ENCODE measurements at places on chromosomes 7 and 10.

DNA sequence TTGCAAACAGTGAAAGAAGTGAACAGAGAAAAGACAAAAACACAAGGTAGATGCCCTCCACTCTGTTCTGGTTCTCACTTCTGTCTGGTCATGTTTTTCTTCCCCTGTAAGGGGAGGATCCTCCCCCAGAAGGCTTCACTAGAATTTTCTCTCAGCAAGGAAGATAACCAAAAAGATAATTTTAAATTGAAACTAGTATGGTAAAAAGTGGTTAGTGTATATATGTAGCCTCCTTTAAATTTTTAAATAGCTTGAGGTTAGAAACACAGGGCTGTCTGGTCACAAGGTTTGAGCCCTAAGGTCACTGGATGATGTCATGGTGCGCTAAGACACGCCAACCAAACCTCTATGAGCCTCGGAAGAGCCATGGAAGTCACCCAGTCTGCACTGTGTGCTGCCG is 5.6 kb upstream of the PKD1L1 start:
- no peak for DNase-seq

GRCh38 chr10:33559105-33559504 is 224.6 kb upstream of the NRP1 start:
- no peak for DNase-seq

DNA sequence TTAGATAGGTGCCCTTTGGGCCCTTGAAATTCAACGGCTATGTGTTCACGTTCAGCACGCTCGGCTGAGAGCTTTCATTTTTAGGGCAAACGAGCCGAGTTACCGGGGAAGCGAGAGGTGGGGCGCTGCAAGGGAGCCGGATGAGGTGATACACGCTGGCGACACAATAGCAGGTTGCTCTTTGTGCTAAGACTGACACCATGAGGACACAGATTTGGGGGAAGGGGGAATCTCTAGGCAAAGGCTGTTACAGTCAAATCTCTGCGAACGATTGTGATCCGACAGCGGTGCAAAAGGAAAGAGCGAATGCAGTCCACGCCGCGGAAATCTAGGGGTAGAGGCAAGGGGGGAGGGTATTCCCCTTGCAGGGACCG is 667 bp downstream of the KLLN start:
- DNase-seq, result no peak

GRCh38 chr7:107661081-107661864 is 645 bp downstream of the SLC26A4 start:
- no peak for DNase-seq

- DNase-seq, result no peak
Measured at GRCh38 chr10:15118615-15119014, 21.5 kb downstream of the RPP38 start.

DNA sequence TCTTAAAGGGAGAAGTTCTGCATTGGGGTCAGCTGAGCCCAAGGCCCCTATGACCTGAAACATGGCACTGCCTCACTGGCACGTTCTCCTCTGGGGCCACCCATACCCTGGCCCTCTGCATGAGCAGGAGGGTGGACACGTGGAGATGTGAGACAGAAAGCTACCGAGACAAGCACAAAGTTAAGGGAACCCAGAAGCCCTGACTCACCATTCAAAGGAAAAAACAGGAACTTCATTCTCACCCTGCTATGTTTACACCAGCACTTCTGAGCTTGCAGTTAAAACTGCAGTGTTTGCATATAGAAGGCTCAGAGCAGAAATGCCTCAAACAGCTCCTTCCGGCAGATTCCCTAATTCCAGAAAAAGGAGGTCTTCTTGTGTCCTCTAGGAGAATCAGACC is 41.7 kb downstream of the DENND11 start:
- DNase-seq, result no peak

GRCh38 chr7:33958104-33958503 is 52.8 kb downstream of the BMPER start:
- DNase-seq, result no peak

- DNase-seq, result no peak
Measured at GRCh38 chr7:77935652-77936348, 137.2 kb downstream of the PHTF2 start.

DNA sequence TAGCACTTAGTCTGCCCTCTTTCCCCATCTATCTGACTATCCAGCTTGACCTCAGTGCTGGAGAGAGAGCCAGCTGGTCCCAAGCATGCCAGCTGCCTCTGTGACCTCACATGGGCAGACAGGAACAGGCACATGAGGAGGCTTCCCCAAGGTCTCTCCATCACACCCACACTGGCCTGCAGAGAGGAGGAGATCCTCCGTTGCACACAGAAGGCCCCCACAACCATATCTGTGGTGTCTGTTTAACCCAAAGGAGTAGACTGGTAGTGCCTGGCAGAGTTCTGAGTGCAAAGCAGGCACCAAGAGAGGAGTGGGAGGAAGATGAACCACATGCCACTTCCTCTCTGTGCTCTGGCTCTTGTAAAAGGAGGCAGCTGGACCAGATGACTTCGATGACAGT is 4.8 kb upstream of the ANK3 start:
- no peak for DNase-seq

DNA sequence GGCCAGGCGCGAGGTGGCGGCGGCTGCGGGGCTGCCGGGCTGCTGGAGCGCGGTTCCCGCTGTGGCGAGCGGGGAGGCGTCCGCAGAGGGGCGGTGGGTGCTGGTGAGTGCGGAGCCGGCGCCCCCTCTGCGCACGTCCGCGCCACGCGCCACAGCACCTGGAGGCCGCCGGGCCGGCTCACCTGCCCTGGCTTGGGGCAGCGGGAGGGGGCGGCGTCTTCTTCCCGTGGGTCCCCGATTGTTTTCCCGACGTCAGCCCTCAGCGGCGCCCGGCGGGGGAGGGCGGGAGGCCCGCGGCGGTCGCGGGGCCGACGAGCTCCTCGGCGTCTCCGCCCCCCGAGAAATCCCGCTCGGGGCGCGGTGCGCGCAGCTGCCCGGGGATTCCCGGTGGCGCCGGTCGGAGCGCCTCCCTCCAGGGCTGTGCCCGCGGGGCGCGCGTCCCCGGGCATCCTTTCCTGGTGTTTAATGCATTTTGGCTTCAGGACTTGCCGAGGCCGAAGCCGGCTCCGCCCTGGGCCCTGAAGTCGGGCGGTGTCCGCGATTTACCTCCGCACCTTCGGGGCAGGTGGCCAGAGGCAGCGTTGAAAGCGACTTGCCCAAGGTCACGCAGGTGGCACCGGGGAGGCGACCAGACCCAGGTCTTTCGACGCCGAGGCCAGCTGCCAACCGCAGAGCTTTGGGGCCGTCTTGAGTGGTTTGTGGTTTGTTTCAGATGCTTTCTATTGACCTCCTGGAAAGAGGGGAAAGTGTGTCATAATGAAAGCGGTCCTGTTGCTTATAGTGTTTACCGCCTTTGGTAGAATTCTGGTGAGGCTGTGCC is 561 bp downstream of the PLEKHA1 start:
- DNase-seq, result peak; percentile 47

GRCh38 chr10:17883621-17884020 is 68.1 kb upstream of the SLC39A12 start:
- peak; percentile 55 for DNase-seq

GRCh38 chr7:157517782-157518513 is 181.1 kb downstream of the DNAJB6 start:
- DNase-seq, result no peak

DNA sequence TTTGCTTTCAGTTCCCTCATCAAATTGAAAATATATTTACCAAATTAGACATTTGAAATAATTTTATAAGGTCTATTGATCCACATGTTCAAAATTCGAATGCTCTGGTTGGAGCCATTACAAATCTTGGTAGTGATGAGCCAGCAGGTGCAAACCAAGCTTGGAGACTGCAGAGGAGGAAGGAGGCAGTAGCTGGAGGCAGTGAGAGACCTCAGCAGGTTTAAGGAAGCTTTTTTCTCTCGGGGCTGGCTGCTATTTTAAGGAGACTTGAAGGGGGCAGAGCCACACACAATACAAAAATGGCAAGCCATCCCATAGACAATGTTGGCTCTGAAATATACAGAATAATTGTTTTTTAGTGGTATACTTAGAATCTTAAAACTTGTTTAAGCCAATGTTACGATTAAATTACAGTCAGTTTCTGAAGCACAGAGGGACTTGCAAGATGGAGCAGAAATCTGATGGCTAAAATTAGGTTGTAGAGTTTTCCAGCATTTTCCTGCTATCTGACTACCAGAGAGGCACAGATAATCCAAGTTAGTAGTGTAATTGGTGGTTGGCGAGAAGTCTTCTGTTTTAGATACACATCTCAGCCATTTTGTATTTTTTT is 185.8 kb downstream of the SNX10 start:
- DNase-seq, result no peak

DNA sequence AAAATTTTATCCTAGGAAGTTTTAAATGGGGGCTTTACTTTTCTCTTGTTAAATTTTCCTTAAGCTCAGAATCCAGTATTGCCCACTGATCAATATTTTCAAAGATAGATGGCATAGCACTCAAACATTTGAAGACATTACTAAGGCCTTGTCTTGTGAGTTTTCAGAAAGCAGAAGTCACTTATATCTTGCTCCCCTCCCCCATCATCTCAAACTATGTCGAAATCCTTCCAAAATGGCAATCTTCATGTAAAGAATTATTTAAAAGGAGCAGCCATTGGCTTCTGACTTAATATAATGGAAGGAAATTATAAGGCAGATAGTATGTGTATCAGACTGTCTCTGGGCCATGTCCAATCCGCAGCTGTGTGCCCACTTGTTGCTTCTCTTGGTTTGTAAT is 553.5 kb upstream of the C7orf33 start:
- no peak for DNase-seq

- no peak for DNase-seq
Measured at GRCh38 chr7:147742301-147742700, 848.3 kb upstream of the C7orf33 start.

DNA sequence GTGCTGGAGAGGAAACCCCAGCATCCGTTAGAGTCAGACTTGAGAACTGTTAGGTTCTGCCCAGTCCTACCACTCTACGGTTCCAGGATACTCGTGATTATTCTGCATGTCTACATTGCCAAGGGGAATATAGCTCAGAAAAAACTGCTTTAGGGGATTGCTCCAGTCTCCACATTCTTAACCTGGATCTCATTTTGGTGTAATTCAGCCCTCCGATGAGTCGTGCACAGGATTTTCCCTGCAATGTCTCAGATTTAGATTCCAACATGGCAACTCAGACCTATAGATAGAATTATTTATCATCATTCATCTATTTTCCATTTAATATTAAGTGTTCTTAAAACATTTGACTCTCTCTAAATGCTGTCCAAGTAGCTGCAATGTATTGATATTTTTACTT is 121.1 kb upstream of the ZEB1 start:
- DNase-seq, result no peak

GRCh38 chr7:152074673-152075072 is 49.2 kb downstream of the GALNT11 start:
- DNase-seq, result no peak

- no peak for DNase-seq
Measured at GRCh38 chr10:50563906-50564305, 59.9 kb downstream of the SGMS1 start.

DNA sequence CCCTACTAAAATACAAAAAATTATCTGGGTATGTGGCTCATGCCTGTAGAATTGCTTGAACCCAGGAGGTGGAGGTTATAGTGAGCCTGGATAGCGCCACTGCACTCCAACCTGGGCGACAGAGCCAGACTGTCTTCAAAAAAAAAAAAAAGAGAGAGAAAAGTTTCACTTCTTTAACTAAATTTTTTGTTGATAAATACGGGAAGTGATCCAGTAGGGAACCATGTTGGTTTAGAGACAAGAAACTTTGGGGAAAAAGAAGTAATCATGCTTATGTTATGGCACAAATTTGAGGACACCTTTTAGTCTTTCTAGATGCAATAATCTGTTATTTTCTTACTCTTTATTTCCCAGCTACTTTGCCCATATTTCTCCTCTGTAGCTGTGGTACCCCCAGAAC is 309.7 kb downstream of the TYW1 start:
- DNase-seq, result no peak

- no peak for DNase-seq
Measured at GRCh38 chr7:137940656-137941518, 61.0 kb downstream of the CREB3L2 start.

DNA sequence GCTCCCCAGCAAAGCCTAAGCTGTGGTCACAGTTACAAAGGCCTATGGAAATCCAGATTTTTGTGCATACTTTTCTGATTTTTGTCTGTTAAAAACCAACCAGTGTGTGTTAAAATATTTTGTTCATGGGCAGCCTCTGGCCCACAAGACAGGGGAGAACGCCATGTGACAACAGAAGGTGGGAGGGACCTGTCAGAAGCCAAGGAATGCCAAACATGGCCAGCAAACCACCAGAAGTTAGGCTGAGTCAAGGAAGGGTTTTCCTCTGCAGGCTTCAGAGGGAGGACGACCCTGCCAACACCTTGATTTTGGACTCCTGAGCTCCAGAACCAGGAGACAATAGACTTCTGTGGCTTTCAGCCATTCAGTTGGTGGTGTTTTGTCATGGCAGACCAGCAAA is 127.3 kb downstream of the CUL2 start:
- DNase-seq, result no peak

- DNase-seq, result no peak
Measured at GRCh38 chr7:92888-93672, 99.3 kb upstream of the FAM20C start.

- DNase-seq, result no peak
Measured at GRCh38 chr10:124707551-124707950, 36.6 kb downstream of the FAM53B start.
